ENCODE measurements at places on chromosomes 6 and 20.

DNA sequence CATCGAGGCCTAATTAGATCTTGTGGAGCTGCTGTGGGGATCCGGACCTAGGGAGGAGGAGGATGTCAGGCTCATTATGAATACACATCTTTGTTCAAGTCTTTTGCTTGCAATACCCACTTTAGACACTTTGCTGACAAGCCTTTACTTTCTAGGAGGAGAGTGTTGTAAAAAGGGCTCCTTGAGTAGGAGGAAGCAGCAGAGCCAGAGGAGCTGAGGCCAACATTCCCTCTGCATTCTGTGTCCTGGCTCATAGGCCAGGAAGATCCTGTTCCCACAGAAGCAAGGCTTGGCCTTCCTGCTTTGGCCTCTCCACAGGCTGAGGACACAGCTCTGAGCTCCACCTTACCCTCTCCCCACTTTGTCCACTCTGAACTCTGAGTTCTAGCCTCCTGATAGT lies 67.1 kb downstream of the TPD52L1 start:
- DNase-seq: no peak

DNA sequence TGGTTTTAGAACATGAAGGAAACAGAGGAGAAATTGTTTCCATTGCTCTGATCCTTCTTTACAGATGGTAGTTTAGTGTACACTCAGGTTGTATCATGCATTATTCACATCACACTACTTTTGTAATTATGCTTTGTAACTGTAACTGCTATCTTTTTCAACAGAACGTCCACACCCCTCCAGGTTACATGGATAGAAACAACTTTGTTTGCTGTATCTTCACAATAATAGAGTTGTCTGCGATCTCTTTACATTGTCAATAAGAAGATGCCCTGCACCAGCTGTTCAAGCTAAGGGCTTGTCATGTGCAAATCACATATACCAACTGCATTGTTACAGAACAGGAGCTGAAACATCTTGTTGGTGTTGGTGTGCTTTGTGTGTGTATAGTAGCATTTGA lies 67.9 kb upstream of the MAP7 start:
- DNase-seq: no peak

- no peak for DNase-seq
Measured at GRCh38 chr6:83600459-83600858, 88.1 kb downstream of the PRSS35 start.

GRCh38 chr20:53513168-53513488 lies 80.5 kb downstream of the ZNF217 start:
- DNase-seq: no peak

GRCh38 chr6:8483650-8484049 lies 48.3 kb upstream of the SLC35B3 start:
- no peak for DNase-seq

GRCh38 chr20:32638848-32639247 lies 34.9 kb downstream of the C20orf203 start:
- DNase-seq: no peak

DNA sequence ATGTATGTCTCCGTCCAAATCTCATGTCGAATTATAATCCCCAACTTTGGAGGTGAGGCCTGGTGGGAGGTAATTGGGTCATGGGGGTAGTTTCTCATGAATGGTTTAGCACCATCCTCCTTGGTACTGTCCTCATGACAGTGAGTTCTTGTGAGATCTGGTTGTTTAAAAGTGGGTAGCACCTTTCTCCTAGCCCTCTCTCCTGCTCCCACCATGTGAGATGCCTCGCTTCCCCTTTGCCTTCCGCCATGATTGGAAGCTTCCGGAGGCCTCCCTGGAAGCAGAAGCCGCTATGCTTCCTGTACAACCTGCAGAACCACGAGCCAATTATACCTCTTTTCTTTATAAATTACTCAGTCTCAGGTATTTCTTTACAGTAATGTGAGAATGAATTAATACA lies 123.1 kb downstream of the FYN start:
- DNase-seq: no peak

- no peak for DNase-seq
Measured at GRCh38 chr6:12408752-12409151, 118.6 kb downstream of the EDN1 start.

DNA sequence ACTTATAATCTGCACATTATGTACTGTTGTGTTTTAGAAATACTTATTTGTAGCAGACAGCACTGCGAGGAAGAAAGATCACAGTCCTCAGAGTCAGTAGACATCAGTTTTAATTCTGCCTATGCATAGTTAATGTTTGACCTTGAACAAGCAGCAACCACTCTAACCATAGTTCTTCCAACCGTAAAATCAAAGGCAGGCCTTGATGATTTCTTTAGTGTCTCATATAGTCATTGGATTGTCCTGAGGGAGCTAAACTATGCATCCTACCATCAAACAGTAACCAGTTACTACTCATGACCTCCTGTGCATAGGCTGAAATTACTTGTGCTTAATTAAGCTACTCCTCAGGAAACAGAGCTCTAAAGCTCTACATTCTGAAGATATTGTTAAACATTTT lies 294.8 kb upstream of the STXBP5 start:
- no peak for DNase-seq

DNA sequence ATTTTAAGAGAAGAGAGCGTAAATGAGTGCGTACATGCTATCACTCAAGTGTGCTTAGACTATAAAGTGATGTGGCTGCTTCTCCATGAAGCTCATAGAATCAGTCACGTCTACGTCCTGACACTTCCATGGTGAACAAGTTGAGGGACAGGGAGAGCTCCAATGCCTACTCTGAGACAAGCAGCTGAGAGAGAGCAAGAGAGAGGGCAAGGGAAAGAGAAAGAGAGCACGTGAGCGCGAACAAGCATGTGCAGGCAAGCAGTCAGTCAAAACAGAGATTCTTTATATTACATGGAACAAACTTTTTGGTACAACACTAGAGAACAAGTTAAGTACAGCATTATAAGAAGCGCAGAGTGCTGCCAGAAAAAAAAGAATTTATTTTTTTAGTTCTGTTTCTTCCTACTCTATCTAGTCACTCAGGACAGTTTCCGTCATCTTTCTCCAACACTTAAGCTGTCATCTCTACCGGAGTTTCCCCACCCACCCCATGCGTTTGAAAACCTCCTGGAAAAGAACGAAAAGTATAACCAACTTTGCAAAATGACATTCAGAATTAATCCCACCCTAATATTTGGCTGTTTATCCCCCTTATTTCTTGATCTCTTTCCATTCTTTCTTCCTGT lies 61.8 kb downstream of the EPB41L2 start:
- no peak for DNase-seq

GRCh38 chr6:52395969-52396368 lies 24.2 kb upstream of the EFHC1 start:
- no peak for DNase-seq

GRCh38 chr20:39983655-39984054 lies 705.4 kb downstream of the MAFB start:
- no peak for DNase-seq

DNA sequence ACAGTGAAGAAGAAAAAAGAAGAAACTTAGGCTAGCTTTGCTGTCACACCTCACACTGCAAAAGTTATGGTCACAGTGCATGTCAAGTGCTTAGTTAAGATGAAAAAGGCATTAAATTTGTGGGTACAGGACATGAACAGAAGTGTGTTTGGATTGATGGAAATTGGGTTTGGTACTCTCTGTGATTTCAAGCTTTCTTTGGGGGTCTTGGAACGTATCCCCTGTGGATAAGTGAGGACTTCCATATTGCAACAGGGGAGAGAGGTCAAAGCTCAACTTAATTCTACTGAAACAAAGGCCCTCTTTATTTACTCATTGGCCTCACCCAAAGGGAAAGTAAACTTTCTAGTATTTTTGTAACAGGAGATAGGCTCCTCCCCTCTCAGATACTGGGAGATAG lies 138.3 kb upstream of the FUT9 start:
- DNase-seq: no peak

All from activated naive CD4-positive, alpha-beta T cell treated with Interleukin-2 at 50 U/mL for 16 hours (primary cell).